ENCODE measurements at places on chromosomes 11 and 22.

- DNase-seq, result no peak
These were observed 669 bp upstream of the TIGD3 start for GRCh38 chr11:65353900-65354264.

GRCh38 chr22:38068641-38069371, 11.6 kb downstream of the PICK1 start:
- DNase-seq, result no peak

GRCh38 chr11:19957294-19957943, 202.9 kb downstream of the DBX1 start:
- no peak for DNase-seq

GRCh38 chr22:44668190-44668885, 33.7 kb upstream of the PRR5 start:
- no peak for DNase-seq

- DNase-seq, result no peak
These were observed 52.7 kb downstream of the PAK1 start for GRCh38 chr11:77421041-77421723.

Measured in fibroblast of skin of left quadriceps (primary cell).